ENCODE measurements at places on chromosomes 6 and 20.
A peak's percentile ranks its signal among the peaks of the same experiment; 100 is the strongest.

- no peak for DNase-seq
Measured at GRCh38 chr6:111777357-111777756, 95.9 kb downstream of the FYN start.

DNA sequence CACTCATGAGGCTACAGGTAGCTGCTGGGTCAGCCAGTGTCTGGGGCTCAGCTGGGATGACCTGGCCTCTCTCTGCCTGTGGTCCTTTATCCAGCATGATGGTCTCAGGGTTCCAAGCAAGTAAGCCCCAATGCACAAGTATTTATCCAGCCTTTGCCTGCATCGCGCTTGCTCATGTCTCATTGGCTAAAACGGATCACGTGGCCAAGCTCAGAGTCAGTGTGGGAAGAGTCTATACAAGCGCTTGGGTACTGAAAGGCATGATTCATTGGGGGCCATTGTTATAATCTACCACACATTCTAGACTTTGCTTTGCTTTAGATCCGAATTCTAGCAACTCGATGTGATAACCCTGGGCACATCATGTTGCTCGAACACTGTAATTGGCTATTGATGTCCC lies 48.3 kb downstream of the PPP1R16B start:
- no peak for DNase-seq

DNA sequence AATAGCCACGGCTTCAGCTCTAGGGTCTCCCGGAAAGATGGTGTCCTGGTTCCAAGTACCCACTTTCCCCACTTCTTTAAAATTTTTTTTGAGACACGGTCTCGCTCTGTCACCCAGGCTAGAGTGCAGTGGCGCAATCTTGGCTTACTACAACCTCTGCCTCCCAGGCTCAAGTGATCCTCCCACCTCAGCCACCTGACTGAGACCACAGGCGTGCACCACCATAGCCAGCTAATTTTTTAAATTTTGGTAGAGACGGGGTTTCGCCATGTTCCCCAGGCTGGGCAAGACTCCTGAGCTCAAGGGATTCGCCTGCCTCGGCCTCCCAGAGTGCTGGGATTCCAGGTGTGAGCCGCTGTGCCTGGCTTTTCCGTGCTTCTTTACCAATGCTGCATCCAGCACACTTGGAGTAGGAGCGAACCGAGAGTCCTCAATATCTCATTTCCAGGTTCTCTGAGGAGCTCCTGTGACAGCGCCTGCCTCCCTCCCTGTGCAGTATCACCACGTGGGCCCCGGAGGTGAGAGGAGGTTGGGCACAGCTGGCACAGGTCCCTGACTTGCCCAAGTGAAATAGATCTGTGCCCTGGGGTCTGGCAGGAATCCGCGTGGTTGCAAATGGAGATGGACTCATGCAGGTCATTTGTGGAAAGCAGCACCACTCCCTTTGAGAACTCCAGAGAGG lies 37.3 kb downstream of the EZR start:
- DNase-seq: no peak

GRCh38 chr20:17889226-17889625 lies 79.4 kb downstream of the SNX5 start:
- DNase-seq: no peak

GRCh38 chr20:59363101-59363500 lies 62.7 kb downstream of the EDN3 start:
- no peak for DNase-seq

- DNase-seq: peak; percentile 6
Measured at GRCh38 chr6:13614126-13614925, 809 bp upstream of the NOL7 start.

DNA sequence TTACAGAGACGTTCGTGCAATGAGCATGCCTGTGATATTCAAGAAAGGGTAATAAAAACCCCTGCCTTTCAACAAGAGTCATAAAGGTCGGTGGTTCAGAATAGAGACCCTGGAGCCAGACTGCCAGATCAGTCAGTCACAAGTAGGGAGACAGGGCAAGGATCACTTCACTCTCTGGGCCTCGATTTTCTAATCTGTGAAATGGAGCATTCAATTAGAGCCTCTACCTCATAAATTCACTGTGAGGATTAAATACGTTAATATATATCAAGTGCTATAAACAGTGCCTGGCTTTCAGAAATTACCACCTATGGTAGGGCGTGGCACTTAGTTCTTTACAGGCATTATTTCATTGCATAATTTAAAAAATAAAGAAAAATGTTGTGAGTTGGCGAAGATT lies 43.7 kb upstream of the EYA2 start:
- no peak for DNase-seq

DNA sequence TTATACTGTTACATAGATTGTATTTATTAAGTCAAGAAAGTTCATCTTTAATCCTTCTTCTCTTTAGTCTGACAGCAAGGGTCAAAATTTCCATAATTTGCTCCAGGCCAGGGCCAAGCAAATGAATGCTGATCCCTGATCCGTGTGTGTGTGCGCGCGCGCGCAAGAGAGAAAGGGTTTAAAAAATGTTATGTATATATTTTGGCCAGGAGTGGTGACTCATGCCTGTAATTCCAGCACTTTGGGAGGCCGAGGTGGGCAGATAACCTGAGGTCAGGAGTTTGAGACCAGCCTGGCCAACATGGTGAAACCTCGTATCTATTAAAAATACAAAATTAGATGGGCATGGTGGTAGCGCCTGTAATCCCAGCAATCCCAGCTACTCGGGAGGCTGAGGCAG lies 61.7 kb downstream of the GTF2H5 start:
- DNase-seq: no peak

Measured in CD8-positive, alpha-beta T cell (primary cell).